C1 segment of cervical spinal cord (tissue), 14 donors: ENCODE measurements at places on chromosomes 16 and 17.

DNA sequence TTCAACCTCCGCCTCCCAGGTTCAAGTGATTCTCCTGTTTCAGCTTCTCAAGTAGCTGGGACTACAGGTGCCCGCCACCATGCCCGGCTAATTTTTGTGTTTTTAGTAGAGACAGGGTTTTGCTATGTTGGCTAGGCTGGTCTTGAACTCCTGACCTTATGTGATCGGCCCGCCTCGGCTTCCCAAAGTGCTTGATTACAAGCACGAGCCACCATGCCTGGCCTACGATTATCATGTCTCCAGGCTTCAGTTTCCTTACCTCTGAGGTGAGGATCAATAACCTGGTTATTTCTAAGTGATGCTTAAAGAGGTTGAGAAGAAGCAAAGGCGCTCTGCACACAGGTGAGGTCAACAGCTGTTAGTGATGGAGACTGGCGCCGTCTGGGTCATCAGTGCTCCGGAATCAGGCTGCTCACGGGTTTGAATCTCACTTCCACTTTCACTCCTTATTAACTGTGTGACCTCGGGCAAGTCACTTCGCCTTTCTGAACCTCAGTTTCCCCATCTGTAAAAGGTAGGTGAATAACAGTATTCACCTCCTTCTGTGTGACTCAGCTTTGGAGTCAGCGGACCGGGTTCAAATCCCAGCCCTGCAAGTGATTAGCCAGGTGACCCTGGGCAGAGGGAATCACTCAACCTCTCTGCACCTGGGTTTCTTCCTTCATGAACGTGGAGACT, 745 bp upstream of the ABCC1 start:
- no peak for DNase-seq

DNA sequence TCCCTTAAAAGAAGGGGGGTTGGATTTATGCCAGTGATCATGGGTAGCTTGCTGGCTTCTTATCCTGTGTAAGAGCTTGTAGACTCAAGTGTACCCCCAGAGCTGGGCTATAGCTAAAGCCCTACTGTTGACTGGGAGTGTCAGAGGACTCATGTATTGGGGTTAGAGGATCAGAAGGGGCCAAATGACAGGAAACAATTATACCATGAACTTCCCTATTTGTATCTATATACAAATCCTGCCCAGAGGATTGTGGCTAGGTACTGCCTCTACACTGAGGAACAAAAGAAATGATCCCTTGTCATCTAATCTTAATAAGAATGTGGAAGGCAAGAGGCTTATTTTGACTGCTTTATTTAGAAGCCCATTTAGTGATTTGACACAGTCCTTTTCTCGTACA, 14.3 kb downstream of the ZP2 start:
- no peak for DNase-seq

DNA sequence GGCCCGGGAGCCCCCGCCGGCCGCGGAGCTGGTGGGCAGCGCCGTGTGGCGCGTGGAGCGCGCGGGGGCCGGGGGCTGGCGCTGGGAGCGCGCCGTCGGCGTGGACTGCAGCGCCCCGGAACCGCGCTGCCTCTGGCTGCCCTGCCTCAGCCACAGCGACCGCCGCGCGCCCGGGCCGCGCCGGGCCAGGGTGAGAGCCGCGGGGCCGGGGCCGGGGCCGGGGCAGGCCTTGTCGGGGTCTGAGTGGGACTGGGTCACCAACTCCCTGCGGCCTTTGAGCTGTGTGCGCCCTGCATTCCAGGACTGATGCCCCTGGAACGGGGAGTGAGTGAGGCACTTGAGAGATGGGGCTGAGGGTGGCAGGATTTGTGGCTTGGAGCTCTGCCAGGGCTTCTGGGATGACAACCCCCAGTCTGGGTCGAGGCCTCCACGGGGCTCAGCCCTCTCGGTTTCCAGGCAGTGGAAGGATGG, 25.7 kb downstream of the ARHGAP23 start:
- DNase-seq: no peak

GRCh38 chr16:29971304-29971703, 2.4 kb upstream of the TAOK2 start:
- DNase-seq: no peak

GRCh38 chr17:19433255-19433654, 22.2 kb downstream of the RNF112 start:
- DNase-seq: no peak

GRCh38 chr16:10493276-10493675, 87.1 kb downstream of the EMP2 start:
- DNase-seq: no peak
